Naive thymus-derived CD8-positive, alpha-beta T cell (primary cell): ENCODE measurements at places on chromosomes 7 and 10.

DNA sequence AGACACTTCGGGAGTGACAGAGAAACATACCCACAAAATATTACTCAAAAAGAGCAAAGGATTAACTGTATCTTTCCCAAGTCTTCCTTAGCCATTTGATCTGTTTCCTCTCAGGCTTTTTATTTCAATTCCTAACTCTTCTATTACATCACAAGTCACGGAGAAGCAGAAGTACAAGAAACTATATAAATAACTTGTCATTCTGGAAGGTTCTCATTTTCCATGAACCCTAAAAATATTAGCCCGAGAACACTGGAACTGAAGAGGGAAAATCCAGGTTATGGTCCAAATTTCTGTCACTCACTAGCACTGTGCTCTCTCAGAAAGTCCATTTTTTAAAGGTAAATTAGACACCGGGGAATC, 98.0 kb downstream of the GRB10 start:
- DNase-seq = no peak

DNA sequence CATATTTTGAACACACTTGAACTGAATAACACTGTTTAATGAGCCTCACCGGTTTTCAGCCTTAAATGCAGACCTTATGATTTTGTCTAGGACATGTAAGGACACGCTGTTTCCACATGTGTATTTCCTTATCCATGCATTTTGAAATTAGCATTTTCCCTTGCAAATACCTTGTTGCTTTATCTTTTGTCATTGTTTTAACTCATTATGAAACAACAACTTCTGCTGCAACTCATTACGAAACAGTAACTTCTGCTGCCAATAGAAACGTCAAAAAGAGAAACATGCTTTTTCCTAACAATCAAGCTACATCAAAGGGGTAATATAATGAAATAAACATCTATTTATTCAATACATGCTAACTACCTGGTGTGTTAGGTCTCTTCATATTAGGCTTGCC, 322.0 kb downstream of the AGMO start:
- no peak for DNase-seq

DNA sequence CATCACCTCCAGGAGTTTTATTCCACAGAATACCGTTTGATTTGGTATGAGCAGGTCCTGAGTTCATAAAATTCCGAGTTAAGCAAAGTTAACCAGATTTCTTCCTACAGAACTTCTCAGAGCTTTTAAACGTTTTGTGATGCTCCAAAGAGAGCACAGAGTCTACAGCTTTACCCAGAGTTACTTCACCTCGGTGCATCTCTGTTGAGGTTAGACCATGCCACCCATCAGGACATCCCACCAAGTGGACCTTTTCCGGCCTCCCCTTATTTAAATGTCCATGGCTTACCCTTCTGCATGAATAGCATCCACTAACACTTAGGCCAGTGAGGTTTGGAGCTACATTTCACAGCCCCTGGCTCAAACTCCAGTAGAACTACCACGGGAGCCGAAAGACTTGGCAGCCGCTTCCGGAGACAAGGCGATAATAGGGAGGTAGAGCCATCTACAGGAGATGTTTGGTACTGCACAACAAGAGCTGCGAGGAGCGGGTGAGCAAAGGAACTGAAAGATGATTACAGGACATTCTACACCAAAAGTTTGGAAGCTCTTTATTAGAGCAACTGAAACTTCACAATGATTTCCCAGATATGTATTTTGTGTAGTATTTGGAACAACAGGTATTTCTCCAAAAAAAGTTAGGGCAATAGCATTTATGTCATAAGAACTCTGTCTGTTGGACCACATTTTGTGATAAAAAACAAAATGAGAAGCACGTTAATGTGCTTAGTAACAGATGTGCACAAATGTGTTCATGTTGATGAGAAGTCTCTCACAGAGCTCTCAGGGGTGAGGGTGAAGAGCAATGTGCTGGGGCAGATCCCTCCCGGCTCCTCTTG, 174.7 kb downstream of the HERPUD2 start:
- DNase-seq = no peak

DNA sequence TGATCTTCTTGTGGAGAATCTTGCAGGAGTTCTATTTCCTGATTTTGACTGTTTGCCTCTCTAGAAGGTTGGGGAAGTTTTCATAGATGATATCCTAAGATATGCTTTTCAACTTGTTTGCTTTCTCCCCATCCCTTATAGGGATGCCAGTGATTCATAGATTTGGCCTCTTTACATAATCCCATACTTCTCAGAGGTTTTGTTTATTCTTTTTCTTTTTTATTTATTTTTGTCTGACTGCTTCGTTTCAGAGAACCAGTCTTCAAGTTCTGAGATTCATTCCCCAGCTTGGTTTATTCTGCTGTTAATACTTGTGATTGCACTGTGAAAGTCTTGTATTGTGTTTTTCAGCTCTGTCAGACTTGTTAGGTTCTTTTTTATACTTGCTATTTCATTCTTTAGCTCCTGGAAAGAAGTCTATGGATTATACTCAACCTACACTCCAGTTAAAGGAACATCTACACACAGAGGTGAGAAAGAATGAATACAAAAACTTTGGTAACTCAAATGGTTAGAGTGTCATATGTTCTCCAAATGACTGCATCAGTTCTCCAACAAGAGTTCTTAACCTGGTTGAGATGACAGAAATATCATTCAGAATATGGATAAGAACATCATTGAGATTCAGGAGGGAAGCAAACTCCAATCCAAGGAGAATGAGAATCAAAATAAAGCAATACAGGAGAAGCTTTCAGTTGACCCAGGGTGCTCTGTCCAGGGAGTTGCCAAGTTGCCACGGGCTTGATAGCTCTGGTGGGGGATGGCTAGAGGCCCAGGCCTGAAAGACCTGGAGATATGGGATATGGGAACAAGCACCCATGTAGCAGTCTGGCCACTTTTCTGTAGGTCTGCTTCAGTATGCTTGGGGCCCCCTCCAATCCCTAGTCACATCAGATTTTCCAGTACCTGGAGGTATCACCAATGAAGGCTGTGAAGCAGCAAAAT, 150.3 kb downstream of the AHR start:
- no peak for DNase-seq
